Effector memory CD4-positive, alpha-beta T cell (primary cell): ENCODE measurements at places on chromosomes 4 and X.

DNA sequence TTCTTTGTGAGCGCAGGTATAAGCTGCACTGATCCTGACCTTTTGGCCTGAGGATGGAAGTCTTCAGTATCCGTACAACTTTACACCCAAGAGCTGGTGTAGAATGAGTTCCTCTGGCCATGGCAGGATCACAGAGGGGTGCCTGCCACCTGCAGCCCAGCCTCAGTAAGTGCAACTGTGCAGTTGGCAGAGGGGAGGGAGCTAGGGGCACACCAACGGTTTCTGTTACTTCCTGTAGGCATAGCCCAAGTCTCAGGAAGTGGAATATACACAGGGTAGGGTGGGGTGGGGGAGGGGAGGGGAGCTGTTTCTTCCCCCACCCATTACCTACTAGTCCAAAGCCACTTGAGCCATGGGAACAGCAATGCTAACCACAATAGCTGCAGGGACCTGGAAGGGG is 85.4 kb upstream of the GBA3 start:
- DNase-seq: no peak

DNA sequence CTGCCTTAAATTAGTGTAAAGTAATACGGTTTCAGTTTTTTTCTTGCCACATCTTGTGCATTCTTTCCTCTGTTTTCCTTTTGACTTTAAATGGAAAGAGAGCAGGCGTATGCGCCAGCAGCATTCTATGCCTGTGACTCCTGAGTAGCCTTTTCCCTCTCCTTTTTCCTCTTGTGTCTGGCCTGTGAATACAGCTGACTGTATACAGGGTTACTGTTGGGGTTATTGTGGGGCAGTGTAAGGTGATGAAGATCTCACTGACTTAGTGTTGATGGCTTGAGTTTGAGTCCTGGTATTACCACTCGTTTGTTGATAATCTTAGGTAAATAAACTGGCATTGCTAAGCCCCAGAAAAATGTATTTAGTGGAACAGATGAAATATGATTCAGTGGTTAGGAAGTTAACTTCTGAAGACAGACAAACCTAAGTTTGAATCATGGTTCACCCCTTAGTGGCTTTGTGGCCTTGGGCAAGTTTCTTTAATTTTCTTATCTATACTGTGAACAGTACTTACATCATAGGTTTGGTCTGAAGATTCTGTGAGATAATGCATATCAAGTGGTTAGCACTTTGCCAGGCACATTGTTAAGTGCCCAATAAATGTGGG is 105.1 kb downstream of the FNIP2 start:
- no peak for DNase-seq

GRCh38 chrX:153642051-153642654 is 4.8 kb upstream of the DUSP9 start:
- no peak for DNase-seq

GRCh38 chr4:5474756-5475155 is 233.6 kb downstream of the EVC2 start:
- DNase-seq: no peak

DNA sequence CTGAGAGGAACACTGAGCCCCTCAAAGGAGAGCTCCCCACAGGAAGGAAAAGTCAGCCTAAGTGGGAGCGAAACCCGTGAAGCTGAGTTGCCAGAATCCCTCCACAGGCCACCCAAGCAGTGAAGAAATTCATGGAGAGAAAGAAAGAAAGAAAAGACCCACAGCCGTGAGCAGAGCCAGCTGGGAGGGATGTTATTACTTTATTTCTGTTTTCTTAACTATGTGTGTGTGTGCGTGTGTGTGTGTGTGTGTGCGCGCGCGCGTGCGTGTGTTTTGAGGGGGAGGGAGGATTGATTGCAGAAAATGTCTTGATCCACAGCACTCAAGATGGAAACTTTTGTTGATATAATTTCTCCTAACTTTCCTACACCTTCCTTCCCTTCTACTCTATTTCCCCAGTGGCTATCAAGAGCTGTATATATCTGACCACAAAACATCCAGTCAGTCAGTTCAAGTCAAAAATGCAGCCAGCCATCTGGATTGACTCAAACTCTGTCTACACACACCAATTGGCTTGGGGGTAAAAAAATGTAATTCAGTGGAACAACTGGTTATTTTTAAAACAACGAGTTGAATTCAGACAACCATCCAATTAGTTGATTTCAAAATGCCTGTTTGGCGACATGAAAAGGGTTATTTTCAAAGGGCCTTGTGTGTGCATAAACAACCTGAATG is 13.8 kb upstream of the GPC3 start:
- DNase-seq: no peak

DNA sequence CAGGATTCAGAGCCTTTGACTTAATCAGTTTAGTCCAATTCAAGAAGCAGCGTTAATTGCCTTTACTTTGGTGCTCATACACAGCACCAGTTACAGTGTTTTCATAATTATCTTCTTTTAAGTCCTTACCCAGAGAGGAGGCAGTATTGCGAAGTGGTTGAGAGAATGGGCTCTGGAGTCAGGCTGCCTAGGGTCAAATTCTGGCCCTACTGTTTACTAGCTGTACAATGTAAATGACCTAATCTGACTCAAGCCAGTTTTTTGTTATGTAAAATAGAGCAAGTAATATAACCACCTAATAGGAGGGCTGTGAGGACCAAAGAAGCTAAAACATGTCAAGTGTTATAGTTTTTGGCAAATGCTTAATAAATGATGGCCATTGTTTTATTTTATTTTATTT is 27.6 kb downstream of the WDR44 start:
- DNase-seq: no peak

DNA sequence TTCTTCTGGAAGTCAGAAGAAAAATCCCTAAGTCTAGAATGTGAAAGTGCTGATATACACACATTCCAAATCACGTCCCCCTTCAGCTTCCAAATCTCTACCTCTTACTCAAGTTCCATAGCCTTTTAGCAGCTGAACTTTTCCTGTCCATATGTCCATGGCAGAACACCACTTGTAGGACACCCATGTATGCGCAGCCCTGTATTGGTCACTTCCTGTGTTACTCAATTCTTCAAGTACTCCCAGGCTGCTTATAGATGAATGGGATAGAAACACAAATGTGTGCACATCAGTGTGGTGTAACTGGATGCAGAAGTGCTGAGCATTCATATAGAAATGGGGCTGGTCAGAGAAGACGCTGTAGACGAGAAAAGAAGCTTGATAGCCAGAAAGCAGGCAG is 18.8 kb downstream of the SRPX2 start:
- no peak for DNase-seq

GRCh38 chrX:17021851-17022604 is 75.6 kb downstream of the REPS2 start:
- no peak for DNase-seq

DNA sequence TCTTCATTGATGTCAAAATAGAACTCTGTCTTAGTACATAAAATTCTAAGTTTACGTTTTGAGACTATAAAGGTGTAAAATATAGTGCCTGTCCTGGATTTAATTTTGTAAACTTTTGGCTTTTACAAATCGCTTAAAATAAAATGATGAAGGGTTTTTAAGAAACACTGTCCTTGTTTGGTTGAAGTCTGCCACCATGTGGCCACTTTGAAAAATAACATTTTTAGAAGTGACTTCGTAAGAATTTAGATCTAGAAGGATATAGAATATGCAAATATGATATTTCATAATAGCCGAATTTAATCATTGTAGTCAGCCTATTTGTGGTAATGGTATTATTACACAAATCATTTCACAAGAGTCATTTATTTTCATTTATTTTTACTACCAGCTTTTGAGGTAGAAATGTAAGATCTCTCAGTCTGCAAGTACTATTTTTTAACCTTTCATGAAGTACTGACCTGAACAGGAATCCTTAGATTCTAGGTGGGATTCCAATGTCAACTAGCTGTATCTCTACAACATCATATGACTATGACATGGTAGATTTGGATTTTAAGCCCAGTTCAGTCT is 31.0 kb upstream of the FAT4 start:
- no peak for DNase-seq

DNA sequence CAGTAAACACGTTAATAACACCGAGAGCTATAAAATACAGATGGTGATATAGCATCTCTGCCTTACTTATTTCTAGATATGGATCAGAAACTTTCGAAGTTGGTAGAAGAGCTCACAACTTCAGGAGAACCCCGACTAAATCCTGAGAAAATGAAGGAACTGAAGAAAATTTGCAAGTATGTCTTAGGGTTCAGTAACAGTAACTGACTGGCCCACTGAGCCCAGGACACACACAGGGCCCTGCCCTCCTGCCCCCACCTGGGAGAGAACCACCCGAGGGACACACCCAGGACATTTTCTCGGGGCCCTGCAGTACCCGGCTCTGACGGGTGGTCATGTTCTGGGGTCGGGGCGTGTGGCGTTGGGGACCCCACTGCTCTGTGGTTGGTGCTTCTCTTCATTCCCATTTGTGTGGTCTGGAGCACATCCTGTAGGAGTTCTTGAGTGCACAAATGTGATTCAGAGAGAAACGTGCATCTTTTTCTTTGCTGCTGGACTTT is 1.1 kb downstream of the UVSSA start:
- no peak for DNase-seq
